Right forelimb (tissue), 1 donor: ENCODE measurements at places on chromosomes 7 and 10.
A peak's percentile ranks its signal among the peaks of the same experiment; 100 is the strongest.

GRCh38 chr10:121516093-121516865 is 82.0 kb downstream of the FGFR2 start:
- DNase-seq: no peak

GRCh38 chr10:132593900-132594876 is 56.6 kb downstream of the INPP5A start:
- DNase-seq: peak; percentile 23

DNA sequence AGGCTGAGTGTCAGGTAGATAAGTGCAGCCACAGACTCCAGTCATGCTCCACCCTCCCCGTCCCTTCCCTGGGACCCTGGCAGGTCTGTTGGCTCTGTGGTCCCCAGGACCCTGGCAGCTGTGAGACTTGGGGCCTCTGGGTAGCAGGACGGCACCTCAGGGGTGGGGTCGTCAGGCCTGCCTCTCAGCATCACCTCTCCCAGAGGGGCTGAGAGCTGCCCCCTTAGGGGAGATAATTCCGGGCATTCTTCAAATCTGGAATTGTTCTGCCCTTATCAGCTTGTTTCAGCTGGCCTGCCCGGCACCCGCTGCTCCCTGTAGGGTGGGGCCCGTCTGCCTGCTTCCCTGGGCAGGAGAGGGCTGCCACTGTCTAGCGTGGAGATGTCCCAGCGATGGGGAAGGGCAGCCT is 23.3 kb downstream of the PODXL start:
- DNase-seq: no peak

DNA sequence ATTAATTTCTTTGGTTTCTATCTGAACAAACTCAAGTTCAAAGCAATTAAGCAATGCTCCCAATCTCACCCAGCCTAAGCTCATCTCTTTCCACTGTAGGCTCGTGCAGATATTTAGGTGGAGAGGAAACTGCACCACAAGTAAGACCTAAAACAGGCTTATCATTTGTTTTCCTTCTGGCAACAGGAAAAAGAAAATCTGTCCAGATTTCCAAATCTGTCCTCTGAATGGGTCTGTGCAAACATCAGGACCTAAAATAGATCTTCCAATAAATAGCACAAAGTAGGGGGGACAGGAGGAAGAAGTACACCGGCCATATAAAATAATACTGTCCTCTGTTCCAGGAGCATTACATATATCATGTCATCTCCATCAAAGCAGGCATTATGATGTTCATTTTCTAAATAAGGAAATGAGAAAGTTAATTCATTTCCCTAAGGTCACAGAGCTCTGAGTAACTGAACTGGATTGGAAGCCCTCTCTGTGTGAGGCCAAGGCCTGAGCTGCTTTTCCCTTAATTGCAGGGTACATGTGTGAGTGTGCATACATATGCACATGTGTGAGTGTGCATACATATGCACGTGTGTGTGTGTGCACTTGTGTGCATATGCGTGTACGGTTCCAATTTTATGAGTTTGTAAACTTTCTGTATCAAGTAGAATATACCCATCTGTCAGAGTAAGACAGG is 92.8 kb upstream of the PARD3 start:
- no peak for DNase-seq

GRCh38 chr10:96313344-96313743 is 9.1 kb downstream of the DNTT start:
- DNase-seq: no peak

GRCh38 chr7:16484453-16485158 is 19.1 kb upstream of the SOSTDC1 start:
- no peak for DNase-seq

GRCh38 chr10:3411044-3411443 is 238.5 kb upstream of the PITRM1 start:
- no peak for DNase-seq

DNA sequence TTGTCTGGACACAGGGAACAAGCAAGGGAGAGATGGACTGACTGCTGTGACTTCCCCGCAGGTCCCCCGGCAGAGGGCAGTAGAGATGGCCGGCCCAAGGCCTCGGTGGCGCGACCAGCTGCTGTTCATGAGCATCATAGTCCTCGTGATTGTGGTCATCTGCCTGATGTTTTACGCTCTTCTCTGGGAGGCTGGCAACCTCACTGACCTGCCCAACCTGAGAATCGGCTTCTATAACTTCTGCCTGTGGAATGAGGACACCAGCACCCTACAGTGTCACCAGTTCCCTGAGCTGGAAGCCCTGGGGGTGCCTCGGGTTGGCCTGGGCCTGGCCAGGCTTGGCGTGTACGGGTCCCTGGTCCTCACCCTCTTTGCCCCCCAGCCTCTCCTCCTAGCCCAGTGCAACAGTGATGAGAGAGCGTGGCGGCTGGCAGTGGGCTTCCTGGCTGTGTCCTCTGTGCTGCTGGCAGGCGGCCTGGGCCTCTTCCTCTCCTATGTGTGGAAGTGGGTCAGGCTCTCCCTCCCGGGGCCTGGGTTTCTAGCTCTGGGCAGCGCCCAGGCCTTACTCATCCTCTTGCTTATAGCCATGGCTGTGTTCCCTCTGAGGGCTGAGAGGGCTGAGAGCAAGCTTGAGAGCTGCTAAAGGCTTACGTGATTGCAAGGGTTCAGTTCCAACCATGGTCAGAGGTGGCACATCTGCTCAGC is 6.0 kb downstream of the CYREN start:
- no peak for DNase-seq

- DNase-seq: no peak
Measured at GRCh38 chr7:42198296-42198695, 38.7 kb downstream of the GLI3 start.

- no peak for DNase-seq
Measured at GRCh38 chr10:77756319-77757232, 119.0 kb upstream of the KCNMA1 start.

DNA sequence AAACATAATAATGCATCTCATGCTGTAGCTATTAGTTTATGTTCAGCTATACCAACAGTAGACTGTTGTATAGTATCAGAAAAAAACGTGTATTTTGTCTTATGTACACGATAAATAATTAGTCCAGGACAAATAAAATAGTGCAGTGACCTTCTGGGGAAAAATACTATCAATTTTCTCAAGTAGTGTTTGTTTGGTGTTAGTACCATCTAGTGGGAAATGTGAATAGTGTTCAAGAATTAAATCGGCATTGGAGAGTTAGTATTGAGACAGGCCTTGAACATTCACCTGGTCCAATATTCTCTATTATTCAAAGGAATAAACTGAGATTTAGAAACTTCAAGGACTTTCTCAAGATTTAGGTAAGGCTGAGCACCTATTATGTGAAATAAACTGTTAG is 21.7 kb upstream of the OR2A5 start:
- DNase-seq: no peak

- no peak for DNase-seq
Measured at GRCh38 chr10:58627392-58627791, 114.7 kb downstream of the BICC1 start.

- DNase-seq: no peak
Measured at GRCh38 chr10:121527690-121528089, 70.6 kb downstream of the FGFR2 start.

DNA sequence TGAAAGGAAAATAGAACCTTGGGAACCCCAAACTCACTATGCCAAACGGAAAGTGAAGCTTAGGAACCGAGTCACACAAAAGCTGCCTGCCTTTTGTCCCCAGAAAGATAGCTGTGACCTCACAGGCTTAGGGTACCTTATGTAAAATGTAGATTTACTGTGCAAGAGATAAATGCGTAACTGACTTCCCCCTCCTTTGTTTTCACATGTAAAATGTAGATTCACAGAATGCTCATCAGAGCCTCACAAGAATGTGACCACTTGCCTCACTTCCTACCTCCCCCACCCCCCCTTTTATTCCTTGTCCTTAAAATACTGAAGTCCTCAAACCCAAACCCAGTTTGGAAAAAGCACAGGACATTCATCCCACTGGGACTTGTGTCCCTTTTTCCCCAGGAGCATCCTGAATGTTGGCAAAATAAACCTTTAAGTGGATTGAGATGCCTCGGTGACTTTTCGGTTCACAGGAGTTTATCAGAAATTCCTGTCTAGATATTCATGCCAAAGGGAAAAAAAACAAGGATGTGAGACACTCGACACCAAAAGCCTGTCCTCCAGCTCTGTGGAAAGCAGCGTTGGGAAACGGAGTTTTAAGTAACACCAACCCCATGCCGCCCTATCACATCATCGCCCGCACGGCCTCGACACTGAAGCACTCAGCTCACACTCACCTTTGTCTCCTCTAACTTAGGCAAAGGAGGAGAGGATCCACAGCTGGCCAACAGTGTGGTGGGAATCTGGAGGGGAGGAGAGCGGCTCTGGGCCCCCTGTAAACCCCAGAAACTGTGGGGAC is 45.9 kb downstream of the SVIL start:
- DNase-seq: no peak

GRCh38 chr10:1358147-1358546 is 302.0 kb downstream of the WDR37 start:
- no peak for DNase-seq

DNA sequence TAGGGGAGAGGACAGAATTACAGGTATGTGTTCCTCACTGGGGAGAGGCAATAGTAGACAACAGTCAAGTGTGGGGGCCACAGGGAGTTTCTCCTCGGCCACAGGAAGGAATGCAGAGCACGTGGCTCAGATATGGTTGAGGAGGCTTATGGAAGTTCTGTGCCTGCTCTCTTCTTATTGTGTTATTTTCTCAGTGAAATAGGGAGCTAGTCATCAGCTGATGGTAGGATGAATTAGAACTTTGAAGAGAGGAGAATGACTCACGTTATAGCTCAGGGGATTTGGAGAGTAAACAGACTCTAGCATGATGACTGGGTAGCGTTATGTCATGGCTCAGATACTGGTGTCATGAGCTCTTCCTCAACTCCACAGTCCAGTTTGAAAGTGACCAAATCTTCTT is 308.3 kb upstream of the IGFBP3 start:
- no peak for DNase-seq

GRCh38 chr10:57818522-57818921 is 449.2 kb downstream of the IPMK start:
- DNase-seq: no peak

DNA sequence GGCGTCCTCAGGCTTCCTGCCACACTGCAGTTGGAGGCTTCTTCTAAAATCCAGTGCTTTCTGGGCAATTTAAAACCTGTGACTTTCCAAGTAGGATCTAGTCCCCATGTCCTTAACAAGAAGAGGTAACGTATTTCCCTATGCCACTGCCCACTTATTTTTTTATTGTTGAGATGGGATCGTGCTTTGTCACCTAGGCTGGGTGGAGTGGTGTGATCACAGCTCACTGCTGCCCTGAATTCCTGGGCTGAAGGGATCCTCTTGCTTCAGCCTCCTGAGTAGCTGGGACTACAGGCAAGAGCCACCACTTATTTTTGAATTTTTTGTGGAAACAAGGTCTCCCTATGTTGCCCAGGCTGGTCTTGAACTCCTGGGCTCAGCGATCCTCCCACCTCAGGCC is 63.4 kb downstream of the DAGLB start:
- DNase-seq: peak; percentile 4

DNA sequence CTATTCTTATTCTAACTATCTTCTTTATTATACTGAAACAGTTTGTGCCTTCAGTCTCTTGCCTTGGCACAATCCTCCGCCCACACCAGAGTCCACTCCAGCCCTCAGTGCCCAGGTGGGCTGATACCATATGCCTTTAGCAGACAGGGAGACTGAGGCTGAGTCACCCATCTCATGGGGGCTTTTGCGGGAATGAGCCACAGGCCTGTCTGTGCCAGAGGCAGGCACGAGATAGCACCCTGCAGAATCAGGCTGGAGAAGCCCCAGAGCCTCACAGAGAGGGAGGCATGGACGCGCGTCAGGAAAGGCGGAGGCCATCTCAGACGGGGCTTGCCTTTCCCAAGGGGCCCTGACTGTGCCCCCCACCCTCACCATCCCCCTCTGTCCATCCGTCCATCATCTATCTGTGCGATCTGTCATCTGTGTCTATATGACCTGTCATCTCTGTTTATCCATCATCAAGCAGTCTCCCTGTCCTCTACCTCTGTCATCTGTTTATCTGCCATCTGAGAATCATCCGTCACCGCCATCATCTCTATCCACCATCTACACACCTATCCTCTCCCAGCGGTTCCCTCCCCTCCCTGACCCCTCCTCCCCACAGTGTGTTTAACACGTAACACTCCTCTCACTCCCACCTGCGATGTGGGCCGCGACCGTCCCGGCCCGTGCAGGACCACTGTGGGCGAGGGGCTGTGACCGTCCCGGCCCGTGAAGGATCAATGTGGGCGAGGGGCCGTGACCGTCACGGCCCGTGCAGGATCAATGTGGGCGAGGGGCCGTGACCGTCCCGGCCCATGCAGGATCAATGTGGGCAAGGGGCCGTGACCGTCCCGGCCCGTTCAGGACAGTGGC is 7.3 kb upstream of the ADAP1 start:
- DNase-seq: no peak

- no peak for DNase-seq
Measured at GRCh38 chr7:101294039-101294831, 27.4 kb downstream of the IFT22 start.

DNA sequence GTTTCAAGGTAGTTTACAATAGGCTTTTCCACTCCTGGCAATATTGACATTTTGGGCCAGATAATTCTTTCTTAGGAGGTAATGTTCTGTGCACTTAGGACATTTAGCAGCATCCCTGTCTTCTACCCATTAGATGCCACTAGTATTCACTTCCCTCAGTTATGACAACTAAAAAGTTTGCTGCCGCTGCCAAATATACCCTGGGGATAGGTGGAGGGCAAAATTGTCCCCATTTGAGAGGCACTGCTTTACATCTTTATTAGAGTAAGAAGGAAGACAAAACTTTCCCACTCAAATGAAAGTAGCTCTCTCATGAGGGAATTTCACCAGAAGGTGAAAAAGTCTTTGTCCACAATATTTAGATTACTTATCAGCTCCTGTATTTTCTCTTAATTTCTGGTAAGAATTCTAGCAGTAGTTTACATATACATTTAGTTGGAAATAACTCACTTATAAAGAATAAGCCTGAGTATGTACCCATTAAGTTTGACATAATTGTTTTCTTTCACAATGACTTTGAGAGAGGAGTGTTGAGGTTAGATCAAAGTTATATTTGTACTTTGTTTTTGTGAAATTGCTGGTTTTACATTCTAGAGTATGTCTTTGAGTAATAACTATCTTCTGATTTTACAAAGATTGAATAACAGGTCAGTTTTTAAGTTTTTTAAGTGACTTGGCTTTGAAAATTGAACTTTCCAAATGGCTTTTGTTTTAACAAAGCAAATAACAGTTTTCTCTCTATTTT is 46.0 kb downstream of the HELLS start:
- no peak for DNase-seq

DNA sequence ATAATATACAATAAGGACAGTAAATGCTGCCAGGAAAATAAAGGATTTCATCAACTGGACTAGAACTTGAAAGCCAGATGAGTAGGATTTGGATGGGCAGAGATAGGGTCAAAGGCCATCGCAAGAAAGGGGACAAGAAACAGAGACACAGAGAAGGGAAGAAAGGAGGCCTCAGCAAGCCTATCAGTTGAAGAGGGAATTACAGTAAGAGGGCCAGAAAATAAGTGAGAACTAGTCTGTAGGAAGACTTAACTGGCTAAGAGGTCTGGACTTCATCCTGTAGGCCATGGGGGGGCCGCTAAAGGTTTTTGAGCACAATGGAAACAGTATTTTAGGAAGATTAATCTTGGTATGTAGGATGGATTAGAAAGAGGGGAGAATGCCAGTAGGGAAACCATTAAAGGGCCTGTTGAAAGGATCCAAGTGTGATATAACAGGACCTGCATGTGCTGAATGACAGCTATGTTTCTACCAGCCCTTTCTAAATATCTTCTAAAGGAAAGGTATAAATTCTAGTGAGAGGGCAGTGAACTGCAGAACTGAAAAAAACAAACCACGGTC is 174.4 kb downstream of the CHCHD3 start:
- no peak for DNase-seq
